Aorta (tissue), 5 donors: ENCODE measurements at places on chromosomes 7 and 10.
A peak's percentile ranks its signal among the peaks of the same experiment; 100 is the strongest.

DNA sequence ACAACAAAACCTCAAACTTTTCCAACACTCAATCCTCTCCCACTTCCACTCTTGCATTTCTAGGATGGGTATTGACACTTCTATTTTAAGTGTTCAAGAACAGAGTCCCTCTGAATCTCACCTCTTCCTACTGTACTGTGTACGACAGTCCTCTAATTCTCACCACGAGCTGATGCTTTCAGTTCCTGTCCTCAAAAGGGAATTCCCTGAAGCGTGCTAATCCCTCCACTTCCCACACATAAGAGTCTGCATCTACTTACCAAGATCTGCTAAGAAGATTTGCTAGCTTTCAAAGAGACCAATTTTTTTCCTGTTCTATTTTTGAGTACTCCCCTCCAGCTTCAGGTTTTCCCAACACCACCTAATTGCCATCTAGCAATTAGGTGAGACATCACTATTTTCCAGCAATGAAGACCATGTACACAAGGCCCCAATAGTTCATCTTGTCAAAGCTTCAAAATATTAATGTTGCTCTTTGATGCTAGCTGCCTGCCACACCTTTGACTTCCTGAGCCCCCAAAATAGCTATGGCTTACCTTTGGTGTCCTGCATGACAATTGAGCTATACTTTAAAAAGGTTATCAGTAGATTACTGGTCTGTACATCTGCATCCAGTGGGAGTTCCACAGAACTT lies 54.4 kb downstream of the ARMH3 start:
- no peak overlapping the region for H3K27ac ChIP-seq
- no peak for DNase-seq
- H3K27me3 ChIP-seq = no peaks in the 10 kb centered on the region
- no peak overlapping the region for H3K4me3 ChIP-seq
- peaks cover 3% of the 10 kb centered on the region for H3K36me3 ChIP-seq

- H3K4me1 ChIP-seq = peaks cover 6% of the 10 kb centered on the region
- peak overlapping the region; percentile 97 for H3K27ac ChIP-seq
- no peaks in the 10 kb centered on the region for H3K36me3 ChIP-seq
- peak; percentile 81 for DNase-seq
- no peaks in the 10 kb centered on the region for H3K27me3 ChIP-seq
Observed at GRCh38 chr10:125057158-125058001, 103.0 kb downstream of the CTBP2 start.

GRCh38 chr7:38451840-38452239 lies 178.4 kb upstream of the TARP start:
- H3K27me3 ChIP-seq = no peaks in the 10 kb centered on the region
- no peaks in the 10 kb centered on the region for H3K4me1 ChIP-seq
- DNase-seq = no peak

- no peaks in the 10 kb centered on the region for H3K4me1 ChIP-seq
- no peak overlapping the region for H3K27ac ChIP-seq
- DNase-seq = no peak
- H3K36me3 ChIP-seq = no peaks in the 10 kb centered on the region
- H3K4me3 ChIP-seq = no peak overlapping the region
Observed at GRCh38 chr7:69932034-69932628, 333.9 kb downstream of the AUTS2 start.

GRCh38 chr7:129778770-129779601 lies 167.5 kb downstream of the NRF1 start:
- no peak for DNase-seq
- no peak overlapping the region for H3K27ac ChIP-seq
- no peaks in the 10 kb centered on the region for H3K27me3 ChIP-seq
- H3K4me3 ChIP-seq = peak overlapping the region; percentile 40

- H3K4me1 ChIP-seq = no peaks in the 10 kb centered on the region
- no peaks in the 10 kb centered on the region for H3K36me3 ChIP-seq
- no peak overlapping the region for H3K27ac ChIP-seq
- no peaks in the 10 kb centered on the region for H3K27me3 ChIP-seq
- DNase-seq = peak; percentile 41
Observed at GRCh38 chr7:87058744-87059524, 520 bp downstream of the ELAPOR2 start.

DNA sequence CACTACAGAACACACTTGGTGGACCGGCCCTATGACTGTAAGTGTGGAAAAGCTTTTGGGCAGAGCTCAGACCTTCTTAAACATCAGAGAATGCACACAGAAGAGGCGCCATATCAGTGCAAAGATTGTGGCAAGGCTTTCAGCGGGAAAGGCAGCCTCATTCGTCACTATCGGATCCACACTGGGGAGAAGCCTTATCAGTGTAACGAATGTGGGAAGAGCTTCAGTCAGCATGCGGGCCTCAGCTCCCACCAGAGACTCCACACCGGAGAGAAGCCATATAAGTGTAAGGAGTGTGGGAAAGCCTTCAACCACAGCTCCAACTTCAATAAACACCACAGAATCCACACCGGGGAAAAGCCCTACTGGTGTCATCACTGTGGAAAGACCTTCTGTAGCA lies 14.6 kb downstream of the ZSCAN21 start:
- no peak for DNase-seq
- no peaks in the 10 kb centered on the region for H3K27me3 ChIP-seq
- no peak overlapping the region for H3K27ac ChIP-seq
- H3K4me3 ChIP-seq = no peak overlapping the region
- H3K4me1 ChIP-seq = no peaks in the 10 kb centered on the region
- H3K36me3 ChIP-seq = peaks cover 3% of the 10 kb centered on the region

GRCh38 chr7:107210400-107210799 lies 41.6 kb downstream of the HBP1 start:
- H3K27ac ChIP-seq = no peak overlapping the region
- no peaks in the 10 kb centered on the region for H3K4me1 ChIP-seq
- no peak for DNase-seq
- no peaks in the 10 kb centered on the region for H3K36me3 ChIP-seq

DNA sequence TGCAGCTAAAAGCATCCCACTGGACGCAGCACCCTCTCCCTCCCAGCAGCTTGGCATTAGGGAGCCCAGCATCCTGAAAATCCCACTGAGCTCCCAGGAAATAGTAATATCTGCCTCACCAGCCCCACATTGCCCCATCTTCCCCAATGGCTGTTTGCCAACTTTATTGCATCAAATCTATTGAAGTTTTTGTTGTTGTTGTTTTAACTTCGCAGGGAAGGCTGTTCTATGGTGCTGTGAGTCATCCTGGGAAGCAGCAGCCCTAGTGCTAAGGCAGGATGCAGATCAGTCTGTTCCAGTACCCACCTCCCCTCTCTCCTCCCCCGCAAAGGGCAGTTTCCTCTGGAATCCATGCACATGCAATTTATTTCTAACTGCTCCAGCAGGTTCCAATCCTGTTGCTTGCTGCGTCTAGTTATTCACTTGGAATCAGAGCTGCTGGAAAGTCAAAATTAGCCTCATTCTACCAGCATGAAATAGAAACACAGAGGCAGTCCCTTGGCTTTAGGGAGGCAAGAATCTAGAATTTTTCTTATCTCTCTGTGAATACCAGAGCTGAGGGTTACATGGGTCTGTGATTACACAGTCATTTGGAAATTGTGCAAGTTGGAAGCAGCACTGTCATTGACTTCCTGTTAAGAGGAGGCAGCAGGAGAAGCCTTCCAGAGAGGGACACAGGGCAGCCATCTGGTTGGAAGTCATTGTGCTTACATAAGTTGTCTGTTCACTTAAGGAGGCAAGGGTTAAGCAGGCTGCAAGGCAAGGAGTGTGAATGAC lies 115.9 kb upstream of the CACUL1 start:
- H3K27ac ChIP-seq = peak overlapping the region; percentile 52
- no peaks in the 10 kb centered on the region for H3K36me3 ChIP-seq
- DNase-seq = no peak
- no peaks in the 10 kb centered on the region for H3K27me3 ChIP-seq
- H3K4me1 ChIP-seq = peaks cover 9% of the 10 kb centered on the region

- H3K27me3 ChIP-seq = no peaks in the 10 kb centered on the region
- no peak for DNase-seq
- H3K27ac ChIP-seq = no peak overlapping the region
- H3K36me3 ChIP-seq = no peaks in the 10 kb centered on the region
- no peak overlapping the region for H3K4me3 ChIP-seq
- no peaks in the 10 kb centered on the region for H3K4me1 ChIP-seq
Observed at GRCh38 chr10:80275135-80275498, 14.3 kb downstream of the MAT1A start.

GRCh38 chr10:110872984-110873923 lies 1.5 kb downstream of the PDCD4 start:
- no peaks in the 10 kb centered on the region for H3K27me3 ChIP-seq
- DNase-seq = no peak
- H3K4me3 ChIP-seq = peak overlapping the region; percentile 98
- H3K4me1 ChIP-seq = no peaks in the 10 kb centered on the region
- H3K36me3 ChIP-seq = peaks cover 1% of the 10 kb centered on the region
- no peak overlapping the region for H3K27ac ChIP-seq
